ENCODE measurements at places on chromosomes 11 and 22. TPM values are rescaled to one million over a fixed set of nuclear protein-coding genes. Genes with fewer than 3 reads are reported as not detected.

- DNase-seq, result no peak
These were observed 3.1 kb upstream of the ZBTB16 start for GRCh38 chr11:114056409-114056808.

DNA sequence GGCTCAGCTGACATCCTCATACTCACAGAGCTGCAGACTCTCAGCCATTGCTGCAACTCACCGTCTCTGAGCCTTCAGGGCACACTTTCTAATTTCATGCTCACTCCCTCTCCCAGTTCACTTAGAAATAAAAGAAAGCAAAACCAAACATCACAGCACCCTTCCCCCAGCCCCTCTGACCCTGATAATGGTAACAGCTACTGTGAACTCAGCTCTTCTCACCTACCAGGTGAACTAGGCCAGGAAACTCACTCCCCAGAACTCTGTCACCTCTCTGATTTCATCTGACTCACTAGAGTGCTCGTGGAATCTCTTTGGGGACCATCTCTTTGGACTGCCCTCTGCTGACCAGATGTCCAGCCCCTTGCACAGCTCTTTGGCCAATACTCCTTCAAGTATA lies 14.5 kb upstream of the PARVA start:
- DNase-seq, result no peak

DNA sequence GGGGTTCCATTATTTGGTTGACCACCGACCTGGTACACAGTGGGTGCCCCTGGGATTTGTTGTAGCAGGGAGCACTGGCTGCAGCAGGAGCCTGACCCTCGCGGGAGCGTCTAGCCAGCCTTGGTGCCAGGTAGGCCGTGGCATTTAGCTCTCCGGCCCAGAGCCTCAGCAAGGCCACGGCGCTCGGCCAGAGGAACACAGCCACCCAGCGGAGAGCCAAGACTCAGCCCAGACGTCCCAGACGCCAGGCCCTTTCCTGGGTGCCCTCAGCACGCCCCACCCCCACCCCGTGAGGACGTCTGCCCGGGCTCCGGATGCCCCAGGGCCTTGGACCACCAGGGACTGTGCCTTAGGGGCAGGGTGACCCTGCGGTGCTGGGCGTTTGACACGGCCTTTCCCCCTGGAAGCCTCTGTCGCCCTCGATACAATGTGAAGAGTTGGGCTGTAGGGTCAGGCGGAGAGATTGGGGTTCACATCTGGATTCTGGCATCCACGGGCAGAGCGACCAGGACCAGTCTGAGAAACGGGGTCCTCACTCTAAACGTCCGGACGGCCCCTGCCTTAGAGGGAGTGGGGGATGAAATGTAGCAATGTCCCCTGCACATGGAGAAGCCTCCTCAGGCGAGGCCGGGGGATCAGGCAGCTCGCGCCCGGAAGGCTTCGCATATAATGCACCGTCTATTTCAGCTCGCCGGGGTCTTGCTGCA lies 99.2 kb upstream of the FGF3 start:
- DNase-seq, result no peak

GRCh38 chr11:21640491-21640890 lies 552.4 kb upstream of the ANO5 start:
- DNase-seq, result no peak

- no peak for DNase-seq
These were observed 58.3 kb downstream of the CCDC83 start for GRCh38 chr11:85913513-85913912.

DNA sequence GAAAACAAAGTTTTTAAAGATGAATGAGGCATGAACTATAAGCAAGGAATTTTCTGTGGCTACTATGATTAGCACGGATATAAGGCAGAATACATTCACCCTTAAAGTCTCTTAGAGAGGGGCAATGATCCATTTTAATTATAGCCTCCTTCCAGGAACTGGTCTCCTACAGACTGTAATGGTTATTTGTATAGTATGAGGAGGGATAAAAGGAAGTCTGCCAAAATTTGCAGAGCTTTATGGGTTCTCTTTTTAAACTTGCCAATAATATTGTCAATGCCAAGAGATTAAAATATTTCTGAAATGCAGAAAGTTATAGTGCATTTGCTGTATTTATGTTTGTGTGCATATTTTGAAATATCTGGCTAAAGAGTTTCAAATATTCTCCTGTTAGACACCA lies 271.4 kb upstream of the LUZP2 start:
- DNase-seq, result no peak

GRCh38 chr11:3134651-3135480 lies 30.2 kb downstream of the OSBPL5 start:
- DNase-seq, result no peak

GRCh38 chr11:127275774-127276173 lies 275.2 kb upstream of the KIRREL3 start:
- DNase-seq, result no peak

- no peak for DNase-seq
These were observed 683.3 kb downstream of the LUZP2 start for GRCh38 chr11:25180187-25180586.

- DNase-seq, result no peak
These were observed 8.7 kb downstream of the MMP26 start for GRCh38 chr11:4713241-4713640.

The SCN2B gene
- not detected for total RNA-seq

The WNT11 gene
- not detected for total RNA-seq
